ENCODE measurements at places on chromosomes 6 and 20. TPM values are rescaled to one million over a fixed set of nuclear protein-coding genes. Genes with fewer than 3 reads are reported as not detected.

- H3K4me1 ChIP-seq = no peaks in the 10 kb centered on the region
- H3K4me3 ChIP-seq = no peak overlapping the region
- no peak overlapping the region for H3K27ac ChIP-seq
- H3K27me3 ChIP-seq = no peaks in the 10 kb centered on the region
- H3K36me3 ChIP-seq = no peaks in the 10 kb centered on the region
- DNase-seq = no peak
These were observed 252.2 kb upstream of the HSF2 start for GRCh38 chr6:122147291-122147690.

- H3K27me3 ChIP-seq = no peaks in the 10 kb centered on the region
- no peaks in the 10 kb centered on the region for H3K36me3 ChIP-seq
- no peaks in the 10 kb centered on the region for H3K4me1 ChIP-seq
- no peak for DNase-seq
- no peak overlapping the region for H3K27ac ChIP-seq
- no peak overlapping the region for H3K4me3 ChIP-seq
These were observed 273.3 kb downstream of the ALDH8A1 start for GRCh38 chr6:134676307-134677281.

TTLL9 gene
- 0.20 TPM for total RNA-seq

- peak overlapping the region; percentile 50 for H3K27ac ChIP-seq
- no peak for DNase-seq
- H3K4me1 ChIP-seq = peaks cover 52% of the 10 kb centered on the region
- H3K4me3 ChIP-seq = no peak overlapping the region
These were observed 15.7 kb downstream of the PLAGL2 start for GRCh38 chr20:32191873-32192272.

GRCh38 chr6:23790756-23791155, 335.3 kb upstream of the NRSN1 start:
- no peaks in the 10 kb centered on the region for H3K4me1 ChIP-seq
- no peak overlapping the region for H3K4me3 ChIP-seq
- DNase-seq = no peak
- no peaks in the 10 kb centered on the region for H3K36me3 ChIP-seq
- H3K27ac ChIP-seq = no peak overlapping the region

CCN5 gene
- total RNA-seq = 14.3 TPM

DNA sequence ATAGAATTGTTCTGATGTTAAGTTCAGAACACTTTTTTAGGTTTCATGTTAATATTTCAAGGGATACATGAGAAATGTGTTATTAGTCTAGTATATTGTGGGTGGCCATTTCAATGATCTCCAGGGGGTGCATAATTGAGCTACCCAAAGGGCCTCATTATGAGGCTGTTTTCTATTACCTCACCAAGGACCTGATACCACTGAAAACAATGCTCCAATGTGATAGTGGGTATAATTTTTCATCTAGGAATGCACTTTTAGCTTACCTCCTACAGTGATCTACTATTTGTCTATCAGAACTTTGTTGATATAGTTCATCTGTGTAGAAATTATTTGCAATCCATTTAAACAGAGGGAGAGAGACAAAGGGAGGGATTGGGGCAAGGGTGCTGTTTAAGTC, 106.8 kb upstream of the HS3ST5 start:
- DNase-seq = no peak
- H3K4me3 ChIP-seq = no peak overlapping the region
- no peaks in the 10 kb centered on the region for H3K27me3 ChIP-seq
- H3K27ac ChIP-seq = no peak overlapping the region

- H3K4me3 ChIP-seq = no peak overlapping the region
- no peak overlapping the region for H3K27ac ChIP-seq
- H3K36me3 ChIP-seq = peaks cover 8% of the 10 kb centered on the region
- DNase-seq = no peak
- no peaks in the 10 kb centered on the region for H3K27me3 ChIP-seq
These were observed 69.0 kb downstream of the NCOA7 start for GRCh38 chr6:125859727-125860126.

C20orf204 gene
- 1.0 TPM for total RNA-seq

GRCh38 chr6:16396497-16397319, 158.3 kb downstream of the GMPR start:
- H3K27ac ChIP-seq = no peak overlapping the region
- H3K36me3 ChIP-seq = no peaks in the 10 kb centered on the region
- no peak overlapping the region for H3K4me3 ChIP-seq
- H3K27me3 ChIP-seq = no peaks in the 10 kb centered on the region
- DNase-seq = no peak
- no peaks in the 10 kb centered on the region for H3K4me1 ChIP-seq

TP53TG5 gene
- not detected for total RNA-seq

- no peaks in the 10 kb centered on the region for H3K27me3 ChIP-seq
- no peak overlapping the region for H3K27ac ChIP-seq
- DNase-seq = no peak
- H3K4me1 ChIP-seq = peaks cover 7% of the 10 kb centered on the region
These were observed 6.4 kb upstream of the FANCE start for GRCh38 chr6:35445691-35446090.

- H3K36me3 ChIP-seq = no peaks in the 10 kb centered on the region
- no peak for DNase-seq
- no peaks in the 10 kb centered on the region for H3K27me3 ChIP-seq
These were observed 102.8 kb downstream of the ERMARD start for GRCh38 chr6:169854083-169854725.

GRCh38 chr20:10658051-10658823, 15.6 kb downstream of the JAG1 start:
- H3K4me1 ChIP-seq = peaks cover 9% of the 10 kb centered on the region
- no peak overlapping the region for H3K4me3 ChIP-seq
- no peaks in the 10 kb centered on the region for H3K36me3 ChIP-seq
- H3K27me3 ChIP-seq = no peaks in the 10 kb centered on the region

ADGRF1 gene
- total RNA-seq = 30.0 TPM

CST2 gene
- total RNA-seq = 0.39 TPM

DNA sequence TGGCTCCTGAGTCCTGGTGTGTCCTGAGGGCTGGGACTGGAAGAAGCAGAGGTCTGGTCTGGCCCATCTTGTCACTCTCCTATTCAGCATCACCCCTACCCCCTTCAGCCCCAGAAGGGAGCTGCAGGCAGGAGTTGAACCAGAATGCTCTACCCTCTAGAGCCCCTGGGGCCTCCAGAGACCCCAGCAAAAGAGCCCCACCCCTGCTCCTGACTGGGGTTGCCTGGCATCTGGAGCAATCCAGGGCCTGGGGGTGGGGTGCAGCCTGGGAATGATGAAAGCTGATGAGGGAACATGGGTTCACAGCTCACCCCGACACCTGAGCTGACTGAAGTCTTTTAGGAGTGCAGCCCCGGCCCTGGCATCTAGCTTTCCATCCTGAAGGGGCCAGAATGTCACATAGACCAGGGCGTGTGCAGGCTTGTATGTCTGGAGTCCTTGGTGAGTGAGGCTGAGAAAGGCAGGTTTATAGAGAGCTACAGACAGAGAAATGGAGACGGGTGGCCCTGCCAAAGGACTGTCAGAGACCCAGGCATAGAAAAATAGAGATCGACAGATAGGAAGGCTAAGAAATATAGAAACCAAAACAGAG, 12.2 kb downstream of the FGD2 start:
- H3K27me3 ChIP-seq = no peaks in the 10 kb centered on the region
- no peaks in the 10 kb centered on the region for H3K4me1 ChIP-seq
- H3K36me3 ChIP-seq = no peaks in the 10 kb centered on the region
- H3K4me3 ChIP-seq = no peak overlapping the region
- no peak for DNase-seq

GRCh38 chr20:57772349-57772964, 62.6 kb upstream of the PMEPA1 start:
- no peaks in the 10 kb centered on the region for H3K36me3 ChIP-seq
- H3K27me3 ChIP-seq = no peaks in the 10 kb centered on the region
- peaks cover 8% of the 10 kb centered on the region for H3K4me1 ChIP-seq
- no peak for DNase-seq

GRCh38 chr20:36856691-36857635, 19.0 kb upstream of the TLDC2 start:
- H3K4me1 ChIP-seq = peaks cover 81% of the 10 kb centered on the region
- H3K4me3 ChIP-seq = no peak overlapping the region
- H3K36me3 ChIP-seq = no peaks in the 10 kb centered on the region

DNA sequence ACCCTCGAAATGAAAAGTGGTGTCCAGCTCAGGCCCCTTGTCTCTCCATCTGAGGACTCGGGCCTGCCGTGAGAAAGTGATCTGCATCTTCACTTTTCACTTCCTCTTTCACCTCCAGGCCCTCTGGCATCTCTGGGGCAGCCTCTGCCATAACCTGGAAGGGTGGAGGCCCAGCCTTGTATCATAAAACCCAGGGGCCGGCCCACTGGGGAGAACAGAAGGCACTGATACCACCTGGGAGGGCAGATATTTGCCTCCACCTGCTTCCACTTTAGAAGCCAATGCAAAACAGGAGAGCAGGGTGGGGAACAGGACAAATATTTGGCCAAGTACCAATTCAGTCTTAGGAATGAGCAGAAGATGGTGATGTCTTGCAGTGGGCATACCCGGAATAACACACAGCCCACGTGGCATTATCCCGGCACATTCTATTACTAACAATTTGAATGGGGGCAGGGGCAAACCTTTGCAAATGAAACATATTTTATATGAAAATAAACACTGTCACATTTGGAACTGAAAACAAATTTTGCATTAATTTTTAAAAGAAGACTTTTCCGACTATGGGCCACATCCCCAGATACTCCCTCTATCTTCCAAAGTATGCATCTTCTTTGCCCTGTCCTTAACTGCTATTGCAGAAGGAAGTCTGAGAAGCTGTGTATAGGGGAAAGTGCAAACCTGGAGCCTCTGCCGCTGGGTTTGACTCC, 69.2 kb upstream of the TBC1D7 start:
- no peak overlapping the region for H3K4me3 ChIP-seq
- no peaks in the 10 kb centered on the region for H3K27me3 ChIP-seq
- no peaks in the 10 kb centered on the region for H3K36me3 ChIP-seq
- H3K4me1 ChIP-seq = peaks cover 23% of the 10 kb centered on the region

GRCh38 chr6:124539096-124539495, 423.1 kb upstream of the RNF217 start:
- no peak overlapping the region for H3K4me3 ChIP-seq
- H3K27me3 ChIP-seq = no peaks in the 10 kb centered on the region
- no peak overlapping the region for H3K27ac ChIP-seq
- H3K36me3 ChIP-seq = no peaks in the 10 kb centered on the region
- no peak for DNase-seq

DNA sequence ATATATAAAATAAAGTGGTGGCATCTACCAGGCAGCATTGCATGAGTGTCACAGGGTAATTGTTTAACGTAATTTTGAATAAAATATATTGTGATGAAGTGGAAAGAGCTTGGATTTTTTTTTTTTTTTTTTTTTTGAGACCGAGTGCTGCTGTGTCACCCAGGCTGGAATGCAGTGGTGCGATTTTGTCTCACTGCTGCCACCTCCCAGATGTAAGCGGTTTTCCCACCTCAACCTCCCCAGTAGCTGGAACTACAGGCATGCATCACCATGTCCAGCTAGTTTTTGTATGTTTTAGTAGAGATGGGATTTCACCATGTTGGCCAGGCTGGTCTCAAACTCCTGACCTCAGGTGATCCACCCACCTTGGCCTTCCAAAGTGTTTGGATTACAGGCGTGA, 81.1 kb upstream of the SMIM8 start:
- no peak overlapping the region for H3K4me3 ChIP-seq
- no peaks in the 10 kb centered on the region for H3K27me3 ChIP-seq
- peaks cover 52% of the 10 kb centered on the region for H3K36me3 ChIP-seq

DNA sequence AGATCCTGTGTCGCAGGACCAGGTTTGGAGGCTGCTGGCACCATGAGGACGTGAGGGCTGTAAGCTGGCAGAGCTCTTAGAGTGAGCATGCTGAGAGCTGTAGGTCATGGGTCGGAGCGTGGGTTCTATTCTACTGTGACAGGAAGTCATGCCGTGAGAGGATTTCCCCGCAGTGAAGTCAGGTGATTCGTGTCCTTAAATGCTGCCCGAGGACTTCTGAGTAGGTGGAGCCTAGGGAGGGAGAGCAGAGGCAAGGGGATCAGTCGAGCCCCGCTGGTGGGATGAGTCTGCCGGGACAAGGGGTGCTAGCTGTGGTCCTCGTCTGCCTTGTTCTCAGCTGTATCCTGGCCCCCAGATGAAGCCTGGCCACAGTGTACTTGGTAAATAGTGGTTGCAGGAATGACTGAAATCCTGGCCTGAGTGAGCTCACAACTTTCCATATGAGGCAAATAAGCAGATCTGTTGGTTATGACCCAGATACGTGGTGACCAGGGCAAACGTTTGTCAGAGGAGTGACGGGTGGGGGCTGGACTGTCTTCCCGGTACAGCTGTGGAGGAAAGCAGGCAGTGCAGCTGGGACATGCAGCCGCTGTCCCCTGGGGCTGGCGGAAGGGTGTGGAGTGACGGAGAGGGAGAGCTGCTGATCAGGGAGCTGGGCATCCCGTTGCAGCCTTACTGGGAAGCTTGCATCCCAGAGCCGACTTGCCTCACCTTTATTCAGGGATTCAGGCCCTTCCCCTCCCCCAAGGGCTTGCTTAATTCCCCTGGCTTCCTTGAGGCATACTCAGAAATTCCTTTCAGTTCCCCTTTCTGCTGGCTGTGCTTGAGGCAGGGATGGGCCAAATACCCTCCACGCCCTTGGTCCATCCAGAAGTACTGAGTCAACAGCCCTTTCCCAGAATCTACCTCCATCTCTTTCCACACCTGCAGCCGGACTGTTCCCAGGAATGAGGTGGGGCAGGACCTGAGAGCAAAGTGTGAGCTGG, 250.9 kb upstream of the RREB1 start:
- H3K27ac ChIP-seq = peak overlapping the region; percentile 78
- peaks cover 9% of the 10 kb centered on the region for H3K4me1 ChIP-seq
- peak overlapping the region; percentile 23 for H3K4me3 ChIP-seq
- H3K36me3 ChIP-seq = no peaks in the 10 kb centered on the region
- no peaks in the 10 kb centered on the region for H3K27me3 ChIP-seq

PRSS35 gene
- total RNA-seq = 4.0 TPM

GRCh38 chr20:51807720-51808250, 5.5 kb upstream of the SALL4 start:
- no peak for DNase-seq
- no peaks in the 10 kb centered on the region for H3K4me1 ChIP-seq
- no peaks in the 10 kb centered on the region for H3K36me3 ChIP-seq
- no peak overlapping the region for H3K27ac ChIP-seq

DNA sequence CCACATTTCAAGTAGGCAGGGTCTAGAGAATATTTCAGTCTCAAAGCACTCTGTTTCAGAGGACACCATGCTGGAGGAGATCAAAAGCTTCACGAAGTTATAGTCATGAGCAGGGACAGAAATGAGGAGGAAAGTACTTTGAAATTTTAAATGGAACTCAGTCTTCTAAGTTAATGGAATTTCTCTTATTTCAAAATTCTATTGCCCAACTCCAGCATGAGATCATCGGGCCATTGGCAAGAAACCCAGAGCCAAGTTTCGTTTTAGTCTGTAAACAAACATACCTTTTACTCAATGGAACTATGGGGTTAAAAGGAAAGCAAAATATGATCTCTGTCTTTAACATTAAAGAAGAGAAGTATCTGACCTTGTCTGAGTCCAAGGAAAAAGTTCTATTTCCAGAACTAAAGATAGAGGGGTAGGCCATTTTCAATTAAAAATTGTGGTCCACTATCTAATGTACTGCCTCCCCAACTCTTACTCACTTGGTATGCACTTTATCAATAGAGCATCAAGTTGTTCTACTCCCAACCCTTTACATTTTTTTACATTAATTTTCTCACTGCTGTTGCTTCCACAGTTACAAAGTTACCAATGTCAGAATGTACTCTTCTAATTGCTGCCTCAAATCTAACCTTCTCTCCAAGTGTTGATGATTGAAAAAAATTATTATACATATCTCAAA, 235.3 kb upstream of the NRSN1 start:
- no peak overlapping the region for H3K4me3 ChIP-seq
- H3K36me3 ChIP-seq = no peaks in the 10 kb centered on the region
- H3K27ac ChIP-seq = no peak overlapping the region
- no peaks in the 10 kb centered on the region for H3K27me3 ChIP-seq

GRCh38 chr6:13188306-13188705, 140.0 kb downstream of the TBC1D7 start:
- no peaks in the 10 kb centered on the region for H3K36me3 ChIP-seq
- H3K4me1 ChIP-seq = no peaks in the 10 kb centered on the region
- no peaks in the 10 kb centered on the region for H3K27me3 ChIP-seq
- no peak overlapping the region for H3K4me3 ChIP-seq

Measured in left lung (tissue), 14 donors.